Right kidney (tissue), 9 donors: ENCODE measurements at places on chromosomes 2 and 18.

DNA sequence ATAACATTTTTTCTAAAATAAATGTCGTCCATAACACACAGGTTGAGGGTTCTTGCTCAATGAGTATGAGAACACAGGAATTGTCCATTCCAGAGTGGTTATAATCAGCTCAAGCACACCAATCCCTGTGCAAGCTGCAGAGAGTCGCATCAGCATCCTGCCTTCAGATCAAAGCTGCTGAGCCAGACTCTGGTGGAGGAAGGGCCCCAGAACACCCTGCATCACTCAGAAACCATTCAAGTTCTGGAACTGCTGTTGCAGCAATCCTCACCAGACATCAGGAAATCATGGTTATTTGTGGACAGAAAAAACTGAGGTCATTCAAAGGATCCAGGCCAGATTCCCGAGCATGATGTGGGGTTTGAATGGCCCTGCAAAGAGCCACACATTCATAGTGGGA, 44.5 kb downstream of the DNER start:
- no peak for DNase-seq

GRCh38 chr18:25451077-25451658, 99.2 kb upstream of the ZNF521 start:
- no peak for DNase-seq

GRCh38 chr2:56831780-56832179, 648.0 kb downstream of the CCDC85A start:
- no peak for DNase-seq

DNA sequence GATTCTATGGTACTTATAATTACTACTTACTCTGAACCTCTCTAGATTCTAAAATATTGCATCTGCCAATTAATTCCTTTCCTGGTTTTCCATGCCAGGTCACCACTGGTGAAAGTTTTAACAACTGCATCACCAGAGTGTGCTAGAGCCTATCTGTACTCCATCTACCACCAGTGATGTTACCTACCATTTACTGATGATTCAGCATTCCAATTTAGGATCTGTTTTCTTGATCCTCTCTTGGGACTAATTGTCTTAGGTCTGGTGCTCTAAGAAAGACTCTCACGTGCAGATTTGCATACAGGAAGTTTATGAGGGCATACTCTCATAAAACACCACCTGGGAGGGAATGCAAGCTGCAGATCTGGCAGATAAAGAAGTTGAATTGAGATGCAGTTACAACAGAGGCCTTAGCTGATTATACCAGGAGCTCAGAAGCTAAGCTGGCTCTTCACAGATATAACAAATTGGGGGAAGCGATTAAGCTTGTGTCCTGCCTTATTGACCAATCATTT, 347.6 kb upstream of the VRK2 start:
- DNase-seq, result no peak

GRCh38 chr18:58584200-58585127, 44.4 kb downstream of the ALPK2 start:
- peak; percentile 16 for DNase-seq

GRCh38 chr2:176270100-176270750, 983 bp downstream of the MTX2 start:
- DNase-seq, result no peak

- no peak for DNase-seq
Measured at GRCh38 chr18:9946831-9947230, 33.0 kb downstream of the VAPA start.

DNA sequence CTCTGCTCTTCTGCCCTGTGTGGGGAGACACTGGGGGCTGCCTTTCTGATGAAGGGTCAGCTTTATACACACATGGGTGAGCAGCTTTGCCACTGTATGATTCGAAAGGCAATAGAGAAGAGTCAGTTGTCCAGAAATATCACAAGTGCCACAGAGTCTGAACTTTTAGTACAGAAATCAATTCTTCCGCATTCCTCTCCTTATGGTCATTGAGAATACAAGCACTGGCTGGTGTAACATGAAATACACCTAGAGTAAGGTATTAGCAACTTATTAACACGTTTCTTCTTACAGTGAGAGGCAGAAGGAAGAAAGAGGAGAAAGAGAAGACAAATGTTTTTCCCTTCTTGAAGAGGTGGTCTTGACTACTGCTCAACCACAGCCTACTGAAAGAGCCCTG, 579.2 kb downstream of the ZEB2 start:
- DNase-seq, result peak; percentile 10

- no peak for DNase-seq
Measured at GRCh38 chr2:19255481-19255880, 102.9 kb downstream of the OSR1 start.

DNA sequence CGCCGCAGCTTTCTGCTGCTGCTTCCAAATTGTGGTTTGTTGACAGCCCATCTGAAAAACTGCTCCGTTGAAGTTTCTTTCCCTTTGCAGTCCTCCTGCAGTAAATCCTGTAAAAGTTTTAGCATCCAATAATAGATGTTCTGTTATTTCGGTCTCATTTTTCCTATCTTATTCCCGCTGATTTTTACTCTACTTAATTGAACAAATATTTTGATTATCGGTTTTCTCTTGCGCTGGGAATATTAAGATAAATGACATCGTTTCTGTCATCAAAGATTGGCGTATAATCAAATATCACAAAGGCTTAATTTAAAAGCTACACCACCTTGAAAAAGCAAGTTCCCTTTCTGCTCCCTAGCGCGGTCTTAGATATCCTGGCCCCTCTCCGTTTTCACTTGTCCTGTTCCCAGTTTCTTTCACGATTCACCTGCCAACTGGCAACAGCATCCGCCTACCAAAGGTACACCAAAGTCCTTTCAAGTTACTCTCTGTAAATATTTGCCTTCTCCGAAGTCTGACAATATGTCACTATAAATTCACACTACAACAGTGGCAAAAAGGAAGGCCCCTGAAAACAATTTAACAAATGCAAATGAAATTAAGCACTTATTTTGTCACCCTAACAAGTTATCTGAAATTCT, 1.0 kb upstream of the STRN start:
- no peak for DNase-seq

- no peak for DNase-seq
Measured at GRCh38 chr2:221095356-221095755, 476.7 kb downstream of the EPHA4 start.

DNA sequence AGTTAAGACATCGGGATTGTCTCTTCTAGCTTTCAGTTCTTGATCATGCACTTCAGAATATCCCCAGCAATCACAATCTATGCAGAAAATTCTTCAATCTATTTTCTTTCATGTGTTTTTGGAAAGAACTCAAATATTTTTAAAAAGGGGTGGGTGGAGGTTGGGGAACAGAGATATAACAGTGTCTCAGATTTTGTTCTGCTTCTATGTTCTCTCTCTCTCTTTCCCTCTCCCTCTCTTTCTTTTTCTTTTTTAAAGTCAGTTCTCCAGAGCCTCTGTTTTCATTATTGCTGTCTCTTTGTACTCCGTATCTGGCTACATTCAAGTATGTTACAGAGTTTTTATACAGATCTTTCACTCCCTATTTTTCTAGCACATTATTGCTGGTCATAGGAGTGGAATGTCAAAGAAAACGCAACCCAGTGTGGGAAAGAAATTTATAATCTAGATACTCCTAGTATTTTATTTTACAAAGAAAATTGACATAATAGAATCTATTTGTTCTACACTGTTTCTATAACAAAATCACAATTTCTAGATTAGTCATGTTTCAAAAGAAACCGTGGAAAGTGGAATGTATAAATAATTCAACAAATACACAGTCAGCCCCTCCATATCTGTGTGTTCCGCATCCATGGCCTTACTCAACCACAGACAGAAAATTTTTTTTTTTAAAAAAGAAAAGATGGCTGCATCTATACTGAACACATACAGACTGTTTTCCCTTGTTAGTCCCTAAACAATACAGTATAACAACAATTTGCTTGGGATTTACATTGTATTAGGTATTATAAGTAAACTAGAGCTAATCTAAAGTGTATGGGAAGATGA, 11.2 kb upstream of the NEMP2 start:
- DNase-seq, result no peak
